Stimulated activated CD8-positive, alpha-beta memory T cell treated with anti-CD3 and anti-CD28 coated beads, Interleukin-7, amount 100 ng/mL, for 1 hour (primary cell): ENCODE measurements at places on chromosomes 7 and 10.

DNA sequence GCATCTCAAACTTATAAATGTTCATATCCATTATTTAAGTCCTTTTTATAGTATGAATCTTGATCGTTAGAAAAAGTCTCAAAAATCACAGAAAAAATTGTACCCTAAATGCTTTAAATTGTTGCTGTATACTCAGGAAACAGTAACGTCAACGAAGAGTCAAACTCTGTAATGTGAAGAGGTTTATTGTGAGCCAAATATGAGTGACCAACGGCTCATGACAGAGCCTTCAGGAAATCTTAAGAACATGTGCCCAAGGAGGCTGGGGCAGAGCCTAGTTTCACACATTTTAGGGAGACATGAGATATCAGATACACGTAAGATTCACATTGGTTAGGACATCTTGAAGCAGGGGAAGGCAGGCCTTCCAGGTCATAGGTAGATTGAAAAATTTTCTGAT lies 86.1 kb downstream of the PIP4K2A start:
- no peak for DNase-seq

GRCh38 chr7:30931161-30931928 lies 19.7 kb downstream of the AQP1 start:
- DNase-seq, result no peak

DNA sequence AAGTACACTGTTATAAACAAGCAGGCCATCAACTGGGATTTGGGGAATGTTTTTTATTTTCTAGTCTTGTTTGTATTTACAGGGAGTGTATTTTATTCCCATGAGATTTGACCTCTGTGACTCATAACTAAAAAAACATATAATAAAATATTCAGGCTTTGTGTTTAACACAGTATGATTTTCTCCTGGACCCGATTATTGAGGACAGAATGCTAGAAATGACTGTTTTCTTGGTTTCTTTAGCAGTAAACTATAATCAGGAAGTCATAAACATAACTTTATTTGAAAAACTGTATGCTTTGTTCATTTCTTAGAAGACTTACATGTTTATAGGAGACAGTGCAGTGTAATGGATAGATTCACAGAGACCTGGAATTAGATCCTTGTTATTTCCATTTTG lies 2.1 kb downstream of the NHLRC2 start:
- DNase-seq, result no peak

DNA sequence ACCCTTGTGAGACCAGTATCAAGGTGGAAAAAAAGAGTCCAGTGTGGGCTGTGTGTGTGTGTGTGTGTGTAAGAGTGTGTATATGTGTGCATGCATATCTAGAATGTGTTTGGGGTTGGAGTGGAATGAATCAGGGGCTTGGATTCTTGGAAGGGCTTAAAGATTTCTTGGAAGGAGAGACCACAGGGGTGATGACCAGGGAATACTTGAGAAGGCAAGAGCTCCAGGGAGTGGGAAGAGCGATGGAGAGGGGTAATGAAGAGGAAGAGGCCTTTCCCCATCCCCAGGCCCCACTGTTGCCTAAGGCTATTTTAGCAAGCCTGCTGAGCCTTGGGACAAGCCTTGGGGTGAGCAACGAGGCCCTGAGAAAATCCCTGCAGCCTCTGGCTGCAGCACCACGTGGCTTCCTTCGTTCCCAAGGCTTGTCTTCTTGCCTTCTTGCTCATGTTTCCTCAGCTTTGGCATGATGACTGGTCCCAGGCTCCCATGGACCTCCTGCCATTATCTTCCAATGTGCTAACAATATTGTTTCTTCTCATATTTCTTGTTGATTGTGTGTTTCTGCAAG lies 663.4 kb downstream of the INHBA start:
- DNase-seq, result no peak

DNA sequence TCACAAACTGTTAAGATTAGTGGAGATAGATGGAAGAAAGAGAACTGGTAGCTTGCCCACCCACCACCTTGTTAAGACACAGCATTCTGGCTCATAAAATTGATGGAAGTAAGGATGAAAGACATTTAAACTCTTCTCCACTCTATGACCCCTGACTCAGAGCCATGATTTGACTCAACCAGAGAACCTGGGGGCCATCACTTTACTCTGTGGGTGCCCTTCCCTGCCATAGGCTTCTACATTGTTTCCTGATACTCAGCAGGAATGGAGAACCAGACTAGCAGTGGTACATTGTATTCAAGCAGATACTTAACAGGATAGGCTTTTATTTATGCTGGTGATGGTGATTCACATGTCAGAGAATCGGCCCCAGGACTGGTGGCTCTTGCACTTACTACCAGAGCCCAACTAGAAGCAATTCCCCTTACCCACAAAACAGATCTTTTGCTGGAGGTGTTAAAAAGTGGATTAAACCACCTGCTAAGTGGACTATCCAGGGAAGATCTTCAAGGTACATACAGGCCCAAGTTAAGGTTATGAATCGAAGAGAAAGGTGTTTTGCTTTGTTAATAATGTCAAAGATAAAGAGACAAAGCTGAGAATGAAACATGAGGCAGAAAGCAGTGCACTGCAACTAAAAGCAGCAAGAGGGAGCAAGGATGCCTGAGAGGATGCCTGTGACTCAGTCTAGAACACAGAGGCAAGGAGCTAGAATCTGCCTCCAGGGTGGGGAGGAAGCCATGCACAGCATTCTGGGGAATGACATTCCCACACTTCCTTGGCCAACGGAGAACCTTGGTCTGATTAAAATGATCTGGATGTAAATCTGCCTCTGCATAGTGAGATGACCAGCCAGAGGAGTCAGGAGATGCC lies 36.0 kb upstream of the GLI3 start:
- no peak for DNase-seq

DNA sequence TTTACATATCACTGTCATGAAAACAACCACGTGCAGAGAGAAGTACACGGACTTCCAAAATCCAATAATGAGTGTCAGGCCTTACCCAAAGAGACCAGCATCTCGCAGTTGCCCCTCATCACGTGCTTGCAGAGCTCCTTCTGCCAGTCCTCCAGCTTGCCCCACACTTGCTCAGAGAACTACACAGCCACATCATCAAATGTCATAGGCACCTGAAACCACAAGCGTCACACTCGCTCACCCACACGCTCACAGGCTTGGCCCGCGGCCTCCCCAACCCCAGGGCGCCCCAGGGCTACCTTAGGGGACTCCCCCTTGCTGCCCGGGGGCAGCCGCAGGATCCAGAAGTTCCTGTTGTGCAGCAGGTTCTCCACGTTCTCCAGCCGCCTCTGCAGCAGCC lies 123.4 kb upstream of the ZNF746 start:
- DNase-seq, result no peak

- DNase-seq, result no peak
Observed at GRCh38 chr10:115969591-115969990, 303.4 kb downstream of the GFRA1 start.

GRCh38 chr7:14551310-14551709 lies 351.2 kb downstream of the DGKB start:
- DNase-seq, result no peak

GRCh38 chr10:3105166-3105565 lies 37.8 kb downstream of the PFKP start:
- DNase-seq, result no peak

DNA sequence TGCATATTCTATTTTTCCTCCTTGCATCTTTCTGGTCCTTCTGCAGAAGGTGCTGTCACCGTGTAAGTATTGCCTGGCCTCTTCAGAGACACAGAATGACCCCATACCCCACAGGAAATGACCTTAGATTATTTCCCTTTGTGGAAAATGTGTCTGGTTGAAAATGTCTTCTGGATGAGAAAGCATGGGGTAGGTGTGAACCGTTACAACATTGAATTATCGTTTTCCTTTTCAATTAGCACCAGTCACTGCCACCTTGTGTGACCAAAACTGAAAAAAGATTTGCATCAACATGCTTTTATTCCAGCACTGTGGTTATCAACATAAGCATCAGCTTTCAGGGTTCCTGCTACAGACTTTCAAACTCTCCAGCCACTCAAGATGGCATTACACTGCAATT lies 58.0 kb upstream of the CELF2 start:
- no peak for DNase-seq

DNA sequence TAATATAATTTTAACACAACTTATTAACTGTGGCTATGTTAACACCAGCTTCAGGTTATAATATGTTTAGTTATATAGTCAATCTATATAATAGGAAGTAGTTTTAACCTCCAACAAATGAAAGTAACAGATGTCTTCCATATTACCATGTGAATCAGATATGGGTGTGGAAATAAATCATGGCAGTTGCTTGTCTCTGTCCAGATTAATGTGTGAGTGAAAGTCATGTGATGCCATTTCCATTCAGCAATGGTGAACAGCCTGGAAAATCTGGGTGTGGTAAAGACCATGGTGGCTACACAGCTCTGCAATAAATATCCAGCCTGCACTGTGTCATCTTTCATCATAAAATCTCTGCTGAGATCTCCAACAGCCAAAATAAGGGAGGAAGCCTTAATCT lies 27.8 kb downstream of the HEPACAM2 start:
- no peak for DNase-seq

DNA sequence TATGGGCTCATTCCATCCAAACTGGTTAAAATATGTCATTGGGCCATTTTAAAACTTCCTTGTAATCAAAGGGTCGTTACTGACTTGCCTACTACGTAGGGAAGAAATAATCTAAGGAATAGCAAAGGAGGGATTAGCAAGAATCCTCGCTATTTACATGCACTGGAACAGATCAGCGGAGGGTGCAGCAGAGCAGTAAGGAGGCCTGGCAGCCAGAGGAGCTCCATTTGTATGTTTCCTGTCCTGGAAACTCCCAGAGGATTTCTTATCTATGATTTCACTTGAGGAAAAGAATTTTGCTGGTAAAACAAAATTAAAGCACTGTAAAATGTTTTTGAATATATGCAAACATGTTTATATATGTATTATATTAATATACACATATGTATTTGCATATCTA lies 107.3 kb downstream of the TPK1 start:
- DNase-seq, result no peak

- DNase-seq, result no peak
Observed at GRCh38 chr10:24556750-24557742, 166.6 kb downstream of the ARHGAP21 start.

- DNase-seq, result no peak
Observed at GRCh38 chr10:19920075-19920726, 104.0 kb downstream of the PLXDC2 start.

DNA sequence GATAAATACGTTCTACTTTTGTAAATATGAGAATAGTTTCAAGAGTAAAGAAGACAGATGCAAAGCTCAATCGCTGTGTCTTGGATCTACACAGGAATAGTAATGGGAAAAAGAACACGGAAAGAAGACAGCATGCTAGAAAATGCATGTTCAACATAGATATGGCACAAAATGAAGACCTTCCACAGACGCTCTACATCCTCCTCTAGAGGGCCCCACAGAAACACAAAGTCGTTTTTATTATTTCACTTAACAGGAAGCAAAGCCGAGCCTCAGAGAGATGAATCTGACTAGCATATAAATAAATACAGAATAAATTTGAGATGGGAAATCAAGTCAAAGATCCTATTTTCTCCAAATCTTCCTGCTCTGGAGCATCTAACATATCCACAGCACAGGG lies 292.6 kb downstream of the PARD3 start:
- no peak for DNase-seq

- DNase-seq, result no peak
Observed at GRCh38 chr10:87053111-87053510, 33.0 kb downstream of the FAM25A start.

- no peak for DNase-seq
Observed at GRCh38 chr10:31314256-31315150, 4.5 kb upstream of the ZEB1 start.

- DNase-seq, result no peak
Observed at GRCh38 chr7:158450476-158451124, 137.0 kb downstream of the PTPRN2 start.

GRCh38 chr7:30648744-30649540 lies 33.3 kb downstream of the CRHR2 start:
- DNase-seq, result no peak
